ENCODE measurements at places on chromosomes 6 and 20. TPM values are rescaled to one million over a fixed set of nuclear protein-coding genes. Genes with fewer than 3 reads are reported as not detected.
A peak's percentile ranks its signal among the peaks of the same experiment; 100 is the strongest.

The HSP90AB1 gene
- 369 TPM for total RNA-seq

- no peak for DNase-seq
These were observed 15.1 kb upstream of the AFDN start for GRCh38 chr6:167811442-167812087.

GRCh38 chr6:1619098-1619672 lies 9.5 kb downstream of the FOXC1 start:
- no peak for DNase-seq

DNA sequence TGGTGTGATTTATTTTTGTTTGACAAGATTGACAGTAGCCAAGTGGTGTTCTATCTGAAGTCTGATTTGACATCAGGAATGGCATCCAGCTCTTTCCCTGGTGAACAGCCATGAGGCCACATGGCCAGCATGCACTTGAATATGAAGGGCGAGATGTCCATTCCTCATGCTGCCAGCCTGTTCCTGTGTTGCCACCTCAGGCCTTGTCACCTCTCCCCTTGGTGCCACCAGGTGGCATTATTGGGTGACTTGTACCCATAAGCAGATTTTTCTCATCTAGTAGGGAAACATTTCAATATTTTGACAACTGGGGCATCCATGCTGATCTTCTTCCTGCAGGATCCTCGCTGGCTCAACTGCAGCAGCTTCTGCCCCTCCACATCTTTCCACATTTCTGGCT lies 199.1 kb downstream of the ERMARD start:
- DNase-seq = no peak

The SIGLEC1 gene
- total RNA-seq = 2.5 TPM

The KIFC1 gene
- total RNA-seq = 1.8 TPM

GRCh38 chr6:36547646-36548400 lies 544 bp upstream of the STK38 start:
- no peak for DNase-seq

- DNase-seq = no peak
These were observed 7.9 kb upstream of the MYT1 start for GRCh38 chr20:64156136-64156885.

DNA sequence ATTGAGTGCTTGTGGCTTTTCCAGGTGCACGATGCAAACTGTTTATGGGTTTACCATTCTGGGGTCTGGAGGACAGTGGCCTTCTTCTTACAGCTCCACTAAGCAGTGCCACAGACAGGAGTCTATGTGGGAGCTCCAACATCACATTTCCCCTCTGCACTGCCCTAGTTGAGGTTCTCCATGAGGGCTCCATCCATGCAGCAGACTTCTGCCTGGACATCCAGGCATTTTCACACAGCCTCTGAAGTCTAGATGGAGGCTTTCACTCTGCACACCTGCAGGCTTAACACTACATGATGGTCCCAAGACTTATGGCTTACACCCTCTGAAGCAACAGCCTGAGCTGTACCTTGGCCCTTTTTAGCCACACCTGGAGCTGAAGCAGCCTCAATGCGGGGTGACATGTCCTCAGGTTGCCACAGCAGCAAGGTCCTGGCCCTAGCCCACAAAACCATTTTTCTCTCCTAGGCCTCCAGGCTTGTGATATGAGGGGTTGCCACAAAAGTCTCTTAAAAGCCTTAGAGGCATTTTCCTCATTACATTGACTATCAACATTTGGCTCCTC lies 552.2 kb downstream of the TFAP2A start:
- DNase-seq = no peak

DNA sequence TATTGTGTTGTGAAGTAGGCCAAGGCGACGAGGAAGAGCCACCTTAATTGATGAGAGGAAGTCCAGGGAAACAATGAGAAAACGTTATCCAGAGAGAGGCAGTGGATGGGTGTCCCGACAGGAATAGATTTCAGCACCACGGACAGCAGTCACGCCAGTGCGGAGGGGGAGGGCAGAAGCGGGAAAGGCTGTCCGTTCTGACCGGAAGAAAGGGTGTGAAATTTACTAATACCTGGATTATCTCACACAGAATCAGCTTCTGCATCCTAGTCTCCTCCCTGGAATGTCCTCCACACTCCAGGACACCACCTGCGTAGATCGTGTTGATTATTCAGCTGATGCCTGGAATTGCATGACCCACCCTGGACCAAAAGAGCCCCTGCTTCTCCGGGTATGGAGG lies 7.4 kb upstream of the BPIFA3 start:
- DNase-seq = peak; percentile 18
